ENCODE measurements at places on chromosomes 7 and 10.

DNA sequence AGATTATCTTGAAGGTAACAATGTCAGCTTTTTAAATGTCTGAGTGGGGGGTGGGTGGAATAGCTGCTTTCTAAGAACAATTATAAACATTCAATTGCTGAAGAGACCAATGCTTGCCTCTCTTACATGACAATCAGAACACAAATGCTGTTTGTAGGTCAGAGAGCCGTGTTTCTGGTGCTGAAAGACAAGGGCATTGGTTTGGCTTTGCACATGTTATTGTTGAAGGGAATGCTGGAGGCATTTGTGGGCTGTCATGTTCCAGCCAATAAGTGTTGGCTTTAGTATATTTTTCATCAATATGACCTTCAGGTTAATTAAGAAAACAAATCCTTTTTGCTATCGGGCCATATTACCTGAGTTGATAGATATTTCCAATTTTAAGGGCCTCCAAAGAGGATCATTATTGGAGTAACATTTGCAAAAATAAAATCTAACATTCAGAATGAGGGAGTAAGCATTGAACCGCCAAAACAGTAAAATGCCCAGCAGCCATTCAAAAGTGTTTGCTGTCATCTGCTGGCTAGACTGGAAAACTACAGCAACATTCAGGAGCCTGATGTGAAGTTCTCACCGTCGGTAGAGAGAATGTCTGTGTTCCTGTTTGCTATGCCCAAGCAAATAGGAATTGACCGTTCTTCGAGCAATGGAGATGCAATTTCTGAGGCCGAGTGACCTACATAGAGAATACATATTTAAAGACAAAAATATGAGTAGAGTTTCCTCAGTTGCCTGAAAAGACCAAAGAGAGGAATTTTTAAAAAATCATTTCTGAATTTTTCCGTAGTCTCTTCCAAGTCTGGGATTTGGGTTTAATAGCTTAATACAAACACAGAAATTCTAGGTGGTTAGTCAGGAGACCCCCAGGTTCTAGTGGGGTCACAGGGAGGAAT, 118.9 kb downstream of the APBB1IP start:
- DNase-seq = peak; percentile 60

DNA sequence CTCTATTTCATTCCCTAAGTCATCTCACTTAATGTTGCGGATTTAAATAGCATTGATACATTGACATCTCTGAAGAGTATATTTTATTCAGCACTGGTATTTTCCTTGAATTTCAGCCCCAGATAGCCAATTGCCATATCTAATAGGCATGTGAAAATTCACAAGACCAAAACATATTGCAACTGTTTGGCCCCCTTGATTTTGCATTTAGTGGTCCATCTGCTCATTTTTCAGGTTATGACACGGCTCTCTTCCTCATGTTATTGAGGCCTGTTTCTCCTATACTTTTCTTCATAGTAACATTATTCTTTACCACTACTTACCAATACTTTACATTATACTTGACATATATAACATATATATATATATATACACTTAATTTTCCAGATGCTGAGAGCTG, 43.7 kb downstream of the MKLN1 start:
- DNase-seq = no peak

- DNase-seq = no peak
Observed at GRCh38 chr10:112605063-112605462, 158.0 kb downstream of the VTI1A start.

DNA sequence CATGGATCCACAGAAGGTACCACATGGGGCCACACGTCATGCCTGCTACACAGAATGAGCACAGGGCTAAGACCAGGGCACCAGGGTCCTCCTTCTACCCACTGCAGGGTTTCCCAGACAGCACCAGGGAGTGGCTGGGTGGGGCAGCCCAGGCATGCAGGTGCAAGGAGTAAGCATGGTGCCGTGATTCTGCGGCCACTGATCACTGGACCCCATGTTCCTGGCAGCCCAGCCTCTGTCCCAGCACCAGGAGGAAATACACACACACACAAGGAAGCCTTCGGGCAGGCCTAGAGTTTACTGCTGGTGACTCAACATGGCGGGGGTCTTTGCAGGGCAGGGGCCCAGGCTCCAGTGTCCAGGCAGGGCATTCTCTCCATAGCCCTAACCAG, 13.9 kb downstream of the ATP6V1F start:
- no peak for DNase-seq

DNA sequence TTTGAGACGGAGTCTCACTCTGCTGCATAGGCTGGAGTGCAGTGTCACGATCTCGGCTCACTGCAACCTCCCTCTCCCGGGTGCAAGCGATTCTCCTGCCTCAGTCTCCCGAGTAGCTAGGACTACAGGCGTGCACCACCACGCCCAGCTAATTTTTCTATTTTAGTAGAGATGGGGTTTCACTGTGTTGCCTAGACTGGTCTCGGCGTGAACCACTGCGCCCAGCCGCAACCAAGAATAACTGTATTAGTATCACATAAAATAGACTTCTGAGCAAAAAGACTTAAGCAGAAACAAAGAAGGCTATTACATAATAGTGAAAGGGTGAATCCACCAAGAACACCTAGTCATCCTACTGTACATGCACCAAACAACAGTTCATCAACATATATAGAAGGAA, 67.6 kb upstream of the TFEC start:
- DNase-seq = no peak

GRCh38 chr10:108848046-108848445, 1075.3 kb downstream of the XPNPEP1 start:
- DNase-seq = no peak

DNA sequence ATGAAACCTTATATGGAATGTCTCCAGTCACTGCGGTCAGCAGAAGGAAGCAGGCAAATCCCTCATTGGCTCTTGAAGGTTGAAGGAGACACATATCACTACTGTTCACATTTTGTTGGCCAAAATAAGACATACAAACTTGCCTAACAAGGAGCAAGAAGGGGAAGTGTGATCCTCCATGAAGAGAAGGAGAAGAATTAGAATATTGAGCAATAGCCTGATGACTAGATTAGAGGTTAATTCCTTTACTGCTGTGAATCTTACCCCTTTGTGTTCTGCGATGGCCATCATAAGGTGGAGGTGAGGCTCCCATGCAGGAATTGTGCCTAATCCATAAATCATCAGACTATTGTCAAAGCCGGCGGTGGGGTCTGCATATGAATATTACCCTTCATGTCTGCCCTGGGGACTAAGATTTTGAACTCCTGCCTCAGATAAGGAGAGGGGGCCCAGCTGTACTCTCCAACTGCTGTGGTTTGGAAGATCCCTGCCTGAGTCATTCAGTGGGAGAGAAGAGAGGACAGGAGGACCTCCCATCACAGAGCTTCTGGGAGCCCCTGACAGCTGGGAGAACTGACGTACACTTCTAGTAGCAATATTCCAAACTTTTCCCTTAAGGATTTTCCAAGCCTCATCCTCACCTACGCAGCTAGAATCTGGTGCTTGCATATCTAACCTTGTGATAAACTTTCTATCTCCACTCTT, 398.5 kb downstream of the REEP3 start:
- no peak for DNase-seq

GRCh38 chr10:102408728-102409603, 9.6 kb downstream of the PSD start:
- peak; percentile 78 for DNase-seq

GRCh38 chr7:26200038-26200443, 505 bp downstream of the HNRNPA2B1 start:
- peak; percentile 78 for DNase-seq

DNA sequence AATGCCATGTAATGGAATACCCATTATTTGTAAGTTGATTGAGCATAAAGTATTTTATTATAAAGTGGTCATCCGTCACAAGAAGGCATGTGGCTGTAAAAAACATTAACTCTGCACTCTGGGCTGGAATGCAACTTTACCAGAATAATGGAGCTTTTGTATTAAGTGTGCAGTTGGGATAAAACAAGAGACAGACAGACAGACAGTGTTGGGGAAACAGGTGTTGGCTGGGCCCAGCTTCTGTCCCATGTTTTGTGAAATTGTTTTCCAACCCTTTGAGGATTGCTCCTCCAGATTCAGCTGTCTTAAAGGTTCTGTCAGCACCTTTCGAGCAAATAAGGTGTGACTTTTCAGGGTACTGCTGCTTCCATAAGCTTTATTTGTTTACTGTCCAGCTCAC, 67.9 kb upstream of the NFKB2 start:
- DNase-seq = no peak

DNA sequence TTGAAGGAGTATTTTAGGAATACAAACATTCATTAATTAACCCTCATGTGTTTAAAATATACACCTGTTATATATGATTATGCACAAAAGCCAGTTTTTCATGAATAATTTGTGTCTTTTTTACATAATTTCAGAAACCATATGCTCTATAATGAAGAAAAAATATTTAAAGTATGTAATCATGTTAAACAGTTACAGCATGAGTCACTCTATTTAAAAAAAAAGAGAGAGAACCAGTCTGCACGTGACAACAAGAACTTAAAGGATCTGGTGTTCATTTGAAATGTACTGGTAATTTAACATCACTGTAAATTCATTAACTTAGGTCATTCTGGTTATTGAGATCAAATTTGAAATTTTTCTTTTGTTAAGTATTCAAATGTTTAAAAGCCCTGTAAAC, 228.5 kb downstream of the CACNB2 start:
- no peak for DNase-seq

GRCh38 chr10:93485690-93486089, 3.6 kb upstream of the MYOF start:
- DNase-seq = no peak

- no peak for DNase-seq
Observed at GRCh38 chr10:83248106-83248631, 891.1 kb upstream of the GHITM start.

DNA sequence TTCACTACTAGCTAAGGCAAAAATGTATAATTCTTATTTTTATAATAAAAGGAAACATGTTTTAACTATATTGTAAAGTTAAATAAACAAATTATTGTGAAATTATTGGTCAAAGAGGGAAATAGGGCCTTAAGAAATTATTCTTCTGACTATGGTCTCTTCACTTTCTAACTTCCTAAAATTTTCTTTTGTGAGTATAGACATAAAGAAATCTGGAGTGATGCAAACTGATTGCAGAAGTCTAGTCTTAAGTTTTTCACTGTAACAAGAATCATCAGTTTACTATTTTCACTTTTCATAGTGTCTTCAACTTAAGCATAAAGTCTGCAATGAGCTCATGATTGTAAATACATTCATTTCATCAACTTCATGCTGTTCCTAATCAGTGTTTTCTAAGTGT, 525.4 kb downstream of the TFEC start:
- no peak for DNase-seq

GRCh38 chr7:117061751-117062150, 108.5 kb downstream of the ST7 start:
- no peak for DNase-seq

DNA sequence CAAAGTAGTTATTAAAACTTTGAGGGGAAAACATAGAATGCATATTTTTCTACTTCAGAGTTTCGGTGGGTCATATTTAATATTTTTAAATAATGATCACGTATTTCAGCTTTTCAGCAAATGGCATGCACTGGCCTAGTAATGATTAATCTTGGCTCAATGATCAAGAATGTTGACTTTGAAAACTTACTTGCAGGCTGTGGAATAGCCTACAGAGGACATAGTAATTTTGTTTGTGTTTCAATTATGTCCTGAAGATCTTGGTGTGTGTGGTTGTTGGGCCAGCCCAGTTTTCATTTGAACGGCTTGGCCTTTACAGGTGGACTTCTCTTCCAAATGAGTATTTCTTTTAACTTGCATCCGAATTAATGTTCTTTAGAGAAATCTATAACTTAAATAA, 35.1 kb downstream of the ADD3 start:
- no peak for DNase-seq

GRCh38 chr7:38169847-38170246, 8.2 kb upstream of the STARD3NL start:
- no peak for DNase-seq

DNA sequence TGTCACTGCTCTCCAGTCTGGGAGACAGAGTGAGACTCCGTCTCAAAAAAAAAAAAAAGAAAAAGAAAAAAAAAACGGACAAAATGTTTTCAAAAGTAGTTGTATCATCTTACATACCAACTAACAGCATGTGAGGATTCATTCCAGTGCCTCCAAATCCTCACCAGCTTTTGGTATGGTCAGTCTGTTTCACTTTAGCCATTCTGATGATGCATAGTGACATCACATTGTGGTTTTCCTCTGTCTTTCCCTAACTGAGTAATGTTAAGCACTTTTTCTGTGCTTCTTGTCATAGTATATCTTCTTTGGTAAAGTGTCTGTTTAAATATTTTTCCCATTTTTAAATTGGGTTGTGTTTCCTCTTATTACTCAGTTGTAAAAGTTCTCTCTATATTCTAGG, 251.4 kb upstream of the CTBP2 start:
- DNase-seq = no peak

DNA sequence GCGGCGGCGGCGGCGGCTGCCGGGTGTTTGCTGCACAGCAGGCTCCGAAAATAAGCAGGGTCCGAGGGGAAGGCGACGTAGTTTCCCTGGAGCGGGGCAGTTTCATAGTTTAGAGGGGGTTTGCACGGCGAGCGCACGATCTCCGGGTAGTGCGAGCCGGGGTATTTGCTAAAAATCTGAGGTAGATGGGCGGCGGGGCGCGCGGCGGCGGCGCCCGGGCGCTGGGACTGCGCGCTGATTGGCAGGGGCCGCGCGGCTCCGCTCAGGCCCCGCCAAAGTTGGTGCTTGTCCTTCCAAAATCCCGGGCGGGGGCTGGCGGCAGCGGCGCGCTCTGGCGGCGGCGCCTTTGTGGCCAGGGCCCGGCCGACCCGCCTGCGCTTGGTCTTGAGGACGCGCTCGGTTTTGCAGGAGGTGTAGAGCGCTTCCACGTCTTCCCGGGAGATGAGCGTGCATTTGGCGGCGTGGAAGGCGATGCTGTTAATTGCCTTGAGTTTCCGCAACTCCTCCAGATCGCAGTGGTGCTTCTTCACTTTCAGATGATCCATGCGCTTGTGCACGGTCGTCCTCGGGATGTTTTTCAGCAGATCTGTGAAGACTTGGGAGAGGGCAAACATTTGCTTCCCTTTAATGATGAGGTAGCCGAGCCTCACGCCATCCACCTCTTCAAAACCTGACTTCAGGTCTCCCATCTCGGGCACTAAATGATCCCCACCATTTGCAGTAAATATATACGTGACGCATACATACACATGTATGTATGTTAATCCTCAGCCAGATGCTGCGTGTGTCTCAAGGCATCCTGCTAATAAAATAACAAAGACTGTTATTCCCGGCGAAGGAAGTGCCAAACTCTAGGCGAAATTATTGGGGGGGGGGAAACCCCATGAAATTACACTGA, 8.1 kb downstream of the SKIDA1 start:
- DNase-seq = peak; percentile 68
